Caki2 (cell line): ENCODE measurements at places on chromosomes 2 and 18.

DNA sequence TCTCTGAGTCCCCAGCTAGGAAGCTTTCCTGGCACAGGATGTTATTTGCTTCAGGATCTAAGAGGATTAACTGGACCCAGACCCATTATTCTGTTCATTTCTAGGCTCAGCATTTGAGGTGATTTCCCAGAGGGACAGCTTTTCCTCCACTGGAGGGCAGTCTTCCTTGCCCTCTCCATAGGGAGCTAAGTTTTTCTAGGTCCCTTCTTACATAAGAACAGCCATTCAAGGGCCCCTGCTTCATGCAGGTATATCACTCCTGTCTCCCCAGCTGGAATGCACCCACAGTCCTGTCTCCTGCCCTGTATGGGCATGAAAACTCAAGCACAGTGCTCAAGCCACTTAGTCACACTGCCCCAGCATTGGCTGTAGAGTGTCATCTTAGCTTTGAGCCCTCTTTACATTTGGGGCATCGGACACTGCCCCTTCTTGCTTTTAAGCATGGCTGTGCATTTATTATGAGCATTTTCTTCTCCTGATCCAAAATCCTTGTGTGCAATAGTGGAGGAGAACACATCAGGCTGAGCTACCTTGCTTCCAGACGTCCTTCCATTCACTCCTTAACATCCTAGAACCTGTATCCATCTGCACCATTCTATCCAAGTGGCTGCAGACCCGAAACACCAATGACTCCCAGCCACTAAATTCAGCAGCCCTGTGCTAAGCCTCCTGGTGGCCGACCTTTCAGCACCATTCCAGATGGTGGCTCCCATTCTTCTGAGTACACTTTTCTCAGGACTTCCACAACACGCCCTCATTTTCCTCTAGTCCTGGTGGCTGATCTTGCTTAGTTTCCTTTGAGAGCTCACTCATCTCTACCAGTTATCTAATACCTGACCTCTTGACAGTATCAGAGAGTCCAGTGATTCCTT is 80.0 kb downstream of the COPS8 start:
- DNase-seq = no peak

DNA sequence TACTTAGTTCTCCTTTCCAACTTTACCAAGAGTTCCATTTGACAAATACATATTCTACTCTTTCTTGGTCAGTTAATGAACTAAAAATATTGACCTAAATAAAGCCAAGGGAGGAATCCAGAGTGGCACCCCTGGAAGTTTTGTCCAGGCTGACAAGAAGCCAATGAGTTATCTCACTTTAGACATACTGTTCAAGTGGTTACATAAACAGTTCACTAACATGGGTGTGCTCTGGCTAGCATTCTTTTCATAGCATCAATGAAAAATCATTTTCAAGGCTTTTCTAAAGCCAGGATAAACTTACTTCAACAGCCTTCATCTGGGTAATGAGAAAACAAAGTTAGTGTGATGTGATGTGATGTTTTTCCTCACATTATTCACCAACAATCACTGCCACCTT is 649.4 kb downstream of the TDRD15 start:
- DNase-seq = no peak

GRCh38 chr2:42754021-42754775 is 9.7 kb downstream of the OXER1 start:
- DNase-seq = no peak

DNA sequence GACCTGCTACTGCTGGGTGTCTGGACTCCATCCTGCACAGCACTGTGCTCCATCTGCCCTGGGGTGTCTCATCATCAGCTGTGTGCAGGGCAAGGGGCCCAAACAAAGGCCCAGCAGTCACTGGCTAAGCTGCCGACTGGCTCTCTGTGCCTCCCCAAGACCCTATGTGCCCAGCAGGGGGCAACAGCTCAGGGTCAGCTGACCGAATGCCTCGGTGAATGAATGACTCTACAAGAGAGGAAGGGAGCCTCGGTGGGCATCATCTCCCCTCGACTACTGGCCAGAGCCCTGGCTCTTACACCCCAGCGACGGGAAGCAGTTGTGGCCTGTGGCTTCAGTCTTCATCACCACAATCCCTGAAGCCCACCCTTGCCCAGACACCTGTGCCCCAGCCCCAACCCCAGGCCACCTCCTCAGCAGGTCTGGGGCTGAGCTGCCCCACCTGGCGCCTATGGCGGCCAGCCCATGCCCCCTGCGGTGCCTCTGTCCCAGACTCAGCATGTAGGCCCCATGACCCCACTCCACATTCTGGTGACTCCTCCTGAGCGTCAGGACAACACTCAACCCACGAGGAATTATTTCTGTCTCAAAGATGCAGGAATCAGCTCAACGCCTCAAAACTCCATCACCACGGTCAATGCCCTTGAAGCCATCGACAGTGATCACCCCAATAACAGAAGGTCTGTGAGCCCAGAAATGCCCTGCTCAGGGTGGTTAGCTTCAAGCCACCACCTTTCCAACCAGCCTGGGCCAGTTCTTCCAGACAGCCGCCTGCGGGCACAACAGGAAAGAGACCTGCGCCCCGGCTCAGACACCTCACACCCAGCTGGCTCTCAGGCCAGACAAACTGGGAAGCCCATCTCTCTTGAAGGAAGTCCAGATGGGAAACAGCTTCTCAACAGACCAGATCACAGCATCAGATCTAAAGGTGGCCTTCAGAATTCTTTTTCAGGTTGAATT is 1.6 kb upstream of the GPR17 start:
- no peak for DNase-seq

GRCh38 chr18:75521816-75522215 is 94.3 kb upstream of the SMIM21 start:
- no peak for DNase-seq

DNA sequence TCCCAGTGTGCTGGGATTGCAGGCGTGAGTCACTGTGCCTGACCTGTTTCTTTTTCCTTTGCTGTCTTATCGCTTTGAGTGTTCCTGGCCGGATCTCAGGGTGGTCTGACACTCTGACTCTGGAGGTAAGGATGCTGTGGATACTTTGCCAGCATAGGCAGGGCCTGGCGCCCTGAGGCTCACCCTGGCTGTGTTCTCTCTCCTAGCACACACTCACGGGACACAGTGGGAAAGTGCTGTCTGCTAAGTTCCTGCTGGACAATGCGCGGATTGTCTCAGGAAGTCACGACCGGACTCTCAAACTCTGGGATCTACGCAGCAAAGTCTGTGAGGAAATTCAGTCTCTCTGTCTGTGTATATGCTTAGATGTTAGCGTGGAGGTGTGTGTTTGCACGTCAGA is 18.0 kb upstream of the SAG start:
- DNase-seq = no peak

- no peak for DNase-seq
These were observed 61.2 kb downstream of the COL5A2 start for GRCh38 chr2:189118386-189118785.

DNA sequence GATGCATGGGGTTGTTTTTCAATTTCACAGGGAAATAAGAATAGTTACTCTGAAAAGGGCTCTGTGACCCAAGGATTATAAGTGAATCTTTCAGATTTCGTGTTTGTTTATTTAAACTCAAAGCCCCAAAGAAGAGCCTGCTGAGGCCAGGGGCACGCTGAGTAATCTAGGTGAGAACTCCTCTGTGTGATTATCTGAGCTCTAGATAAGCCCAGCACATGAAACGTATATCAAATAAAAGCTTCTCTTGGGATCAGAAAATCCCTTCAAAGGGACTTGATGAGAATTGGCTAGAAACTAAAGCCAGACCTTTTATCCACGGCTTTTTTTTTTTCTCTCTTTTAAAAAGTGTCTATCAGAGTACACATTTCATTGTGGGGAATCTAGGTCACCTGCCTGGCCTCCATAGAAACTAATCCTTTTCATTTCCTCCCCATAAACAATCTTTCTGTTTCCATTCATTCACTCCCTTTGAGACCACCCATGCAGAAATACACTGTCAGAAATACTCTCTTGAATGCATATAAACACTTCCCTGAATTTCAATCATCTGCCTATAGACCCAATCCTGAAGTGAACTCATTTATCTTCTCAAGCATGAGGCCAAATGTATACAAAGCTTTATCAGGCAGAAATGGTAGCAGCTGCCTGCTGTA is 137.4 kb downstream of the RIT2 start:
- DNase-seq = no peak

DNA sequence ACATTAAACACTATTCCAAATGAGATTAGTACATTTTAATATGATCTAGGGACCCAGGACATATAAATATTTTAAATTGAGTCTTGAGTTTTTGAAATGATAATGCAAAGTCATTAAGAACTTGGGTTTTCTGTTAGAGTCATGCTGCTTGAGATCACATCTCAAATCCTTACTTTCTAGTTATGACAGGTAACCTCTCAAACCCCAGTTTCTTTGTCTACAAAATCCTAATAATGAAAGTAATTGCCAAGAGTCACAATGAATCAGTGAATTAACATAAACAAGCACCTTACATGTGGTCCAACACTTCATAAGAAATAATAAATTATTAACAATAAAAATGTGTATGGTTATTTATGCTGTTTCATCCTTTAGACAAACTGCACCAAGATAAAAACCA is 607.6 kb downstream of the LRP1B start:
- DNase-seq = no peak

DNA sequence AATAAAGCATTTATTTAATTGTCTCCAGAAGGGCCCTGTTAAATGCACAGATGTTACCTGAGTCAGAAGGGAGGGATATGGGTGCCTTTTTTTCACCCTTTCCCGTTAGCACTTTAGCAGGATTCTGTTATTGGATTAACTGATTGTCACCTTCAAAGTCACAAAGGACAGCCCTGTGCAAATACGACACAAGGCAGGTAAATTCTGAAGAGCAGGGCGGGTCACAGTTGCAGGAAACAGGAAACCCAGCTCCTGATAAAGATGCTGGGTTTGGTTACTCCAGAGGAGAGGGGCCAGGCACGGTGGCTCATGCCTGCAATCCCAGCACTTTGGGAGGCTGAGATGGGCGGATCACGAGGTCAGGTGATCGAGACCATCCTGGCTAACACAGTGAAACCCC is 11.4 kb upstream of the PKDCC start:
- no peak for DNase-seq

DNA sequence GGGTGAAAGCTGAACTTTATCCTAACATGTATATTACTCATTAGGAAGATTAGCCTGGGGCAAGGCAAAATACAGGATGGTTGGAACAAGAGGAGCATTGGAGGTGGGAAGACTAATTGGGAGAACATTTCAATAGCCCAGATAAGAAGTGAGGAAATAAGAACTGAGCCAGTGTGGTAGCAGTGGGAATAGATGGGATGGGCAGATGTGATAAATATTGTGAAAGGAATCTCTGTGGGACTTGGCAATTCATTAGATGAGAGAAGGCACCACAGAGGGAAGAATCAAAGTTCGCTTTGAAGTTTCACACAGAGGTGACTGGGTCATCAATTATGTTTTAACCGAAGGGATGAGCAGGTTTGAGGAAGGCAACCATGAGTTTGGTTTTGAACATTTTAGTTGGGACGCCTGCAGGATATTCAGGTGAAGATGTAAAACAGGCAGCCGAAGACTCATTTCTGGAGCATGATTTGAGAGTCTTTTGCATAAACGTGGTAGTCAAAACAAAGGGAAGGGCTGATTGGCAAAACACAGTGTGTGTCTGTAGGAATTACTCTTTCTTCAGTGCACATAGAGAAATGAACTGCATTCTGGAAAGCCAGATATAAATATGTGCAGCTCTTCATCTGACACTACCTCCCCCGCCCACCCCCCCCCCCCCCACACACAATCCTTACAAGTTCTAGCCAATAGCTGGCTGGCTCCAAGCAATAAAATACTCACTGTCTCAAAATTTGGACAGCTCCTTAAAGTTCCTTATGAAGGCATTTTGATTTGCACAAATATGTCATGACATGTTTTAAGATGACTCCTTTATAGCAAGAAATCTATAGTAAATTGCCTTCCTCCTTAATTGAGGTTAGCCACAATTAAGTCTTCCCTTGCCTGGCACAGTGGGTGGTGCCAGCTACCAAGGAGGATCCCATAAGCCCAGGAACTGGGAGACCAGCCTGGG is 1.9 kb upstream of the SLC1A4 start:
- no peak for DNase-seq

GRCh38 chr2:110997331-110998045 is 123.2 kb upstream of the BCL2L11 start:
- DNase-seq = no peak

DNA sequence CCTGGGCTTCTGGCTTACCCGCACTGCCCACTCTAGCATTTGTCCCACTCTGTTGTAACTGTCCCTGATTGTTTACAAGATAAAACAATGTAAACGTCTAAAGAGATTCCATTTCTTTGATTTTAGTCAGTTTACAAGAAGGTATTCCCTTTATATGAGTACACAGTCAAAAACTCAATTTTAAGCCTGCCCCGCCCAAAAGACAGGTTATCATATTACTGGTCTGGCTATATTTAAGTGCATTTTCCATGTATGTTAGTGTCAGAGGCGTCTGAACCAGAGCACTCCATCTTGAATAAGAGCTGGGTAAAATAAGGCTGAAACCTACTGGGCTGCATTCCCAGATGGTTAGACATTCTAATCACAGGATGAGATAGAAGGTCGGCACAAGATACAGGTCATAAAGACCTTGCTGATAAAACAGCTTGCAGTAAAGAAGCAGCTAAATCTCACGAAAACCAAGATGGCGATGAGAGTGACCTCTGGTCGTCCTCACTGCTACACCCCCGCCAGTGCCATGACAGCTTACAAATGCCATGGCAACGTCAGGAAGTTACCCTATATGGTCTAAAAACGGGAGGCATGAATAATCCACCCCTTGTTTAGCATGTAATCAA is 15.0 kb downstream of the GPR45 start:
- no peak for DNase-seq

DNA sequence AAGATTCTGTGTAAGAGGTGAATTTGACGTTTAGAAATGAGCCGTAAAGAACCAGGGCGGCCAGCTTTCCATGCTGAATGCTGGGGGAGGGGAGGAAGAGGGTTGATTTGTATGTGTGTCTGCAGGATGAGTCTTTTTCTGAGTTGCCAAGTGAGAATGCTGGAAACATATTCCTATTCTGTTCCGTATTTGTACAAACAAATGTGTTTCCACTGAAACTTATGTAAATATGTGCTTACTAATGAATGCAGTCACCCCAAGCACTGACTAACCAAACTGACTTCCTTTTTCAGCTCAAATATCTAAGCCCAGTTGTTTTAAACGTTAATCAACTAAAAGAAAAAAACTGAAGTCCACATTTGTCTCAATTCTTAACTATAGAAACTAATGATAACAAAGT is 74.9 kb upstream of the APCDD1 start:
- DNase-seq = no peak

DNA sequence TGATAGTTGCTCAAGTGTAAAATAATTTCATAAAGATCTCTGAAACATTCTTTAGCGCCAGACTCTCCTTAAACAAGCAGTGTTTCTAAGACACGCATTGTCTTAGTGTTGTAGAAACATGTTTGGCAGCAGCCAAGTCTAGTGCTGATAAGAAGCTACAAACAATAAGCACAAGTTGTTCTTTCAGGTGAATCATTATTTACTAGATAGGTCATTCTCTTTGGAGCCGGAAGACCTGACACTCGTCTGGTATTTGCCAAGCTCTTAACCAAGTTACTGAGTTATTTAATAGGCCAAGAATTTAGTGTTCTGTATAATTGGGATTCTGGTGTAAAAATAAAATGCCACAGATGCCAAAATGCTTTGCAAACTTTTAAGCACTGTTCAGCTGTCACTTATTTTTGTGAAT is 852.1 kb downstream of the CPS1 start:
- DNase-seq = peak; percentile 83
